SK-N-SH (cell line): ENCODE measurements at places on chromosomes 16 and 17.
A peak's percentile ranks its signal among the peaks of the same experiment; 100 is the strongest.

GRCh38 chr17:28567604-28568003 is 3.7 kb downstream of the PIGS start:
- DNase-seq = no peak

DNA sequence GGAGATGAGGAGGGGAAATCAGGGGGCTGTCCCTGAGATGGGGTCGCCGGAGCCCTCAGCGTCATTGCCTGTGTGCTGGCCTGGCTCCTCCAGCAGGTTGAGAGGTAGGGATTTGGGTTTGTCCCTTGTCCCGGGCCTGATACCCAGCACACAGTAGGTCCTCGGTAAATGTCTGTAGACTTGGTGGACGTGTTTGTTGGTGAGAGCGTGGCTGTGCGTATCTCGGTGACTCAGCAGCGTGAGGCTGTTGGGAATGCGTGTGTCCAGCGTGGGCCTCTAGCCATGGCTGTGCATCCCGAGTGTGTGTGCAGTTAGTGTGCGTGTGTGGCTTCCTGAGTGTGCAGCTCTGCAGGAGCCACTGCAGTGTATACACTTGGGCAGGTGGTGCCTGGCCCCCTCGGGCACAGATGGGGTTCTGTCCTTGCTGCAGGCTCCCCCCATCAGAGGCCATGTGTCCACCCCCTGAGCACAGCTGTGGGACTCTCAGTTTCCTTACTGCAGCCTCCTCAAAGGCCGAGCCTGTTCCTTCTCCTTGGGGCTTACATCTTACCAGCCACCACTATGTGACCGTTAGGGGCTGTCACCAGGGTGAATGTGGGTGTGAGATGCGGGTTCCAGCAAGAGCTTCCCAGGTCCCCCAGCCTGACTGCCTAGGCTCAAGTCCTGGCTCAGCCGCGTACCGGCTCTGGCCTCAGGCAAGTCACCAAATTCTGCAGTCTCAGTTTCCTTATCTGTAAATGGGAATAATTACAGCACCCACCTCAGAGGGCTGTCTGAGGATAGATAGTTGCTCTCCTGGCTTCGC is 5.7 kb downstream of the NECAB2 start:
- DNase-seq = no peak

GRCh38 chr17:29109477-29110371 is 66.8 kb downstream of the PIPOX start:
- no peak for DNase-seq

DNA sequence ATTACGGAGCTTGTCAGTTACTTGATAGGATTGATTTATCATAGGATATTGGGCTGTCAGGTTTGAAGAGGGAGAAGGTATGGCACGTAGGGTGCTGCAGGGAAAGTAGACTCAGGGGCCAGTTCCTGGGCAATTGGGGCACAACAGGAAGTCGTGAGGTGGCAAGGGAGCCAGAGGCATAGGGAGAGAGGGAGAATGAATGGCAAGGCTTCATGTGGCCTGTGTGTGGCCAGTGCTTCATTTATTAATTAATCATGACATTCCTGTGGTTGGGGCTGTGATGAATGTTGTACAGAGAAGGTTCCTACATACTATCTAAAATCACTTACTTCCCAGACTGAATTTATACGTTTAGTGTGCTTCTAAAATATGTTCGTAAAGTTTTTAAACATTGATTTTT is 19.3 kb downstream of the MFSD11 start:
- no peak for DNase-seq

DNA sequence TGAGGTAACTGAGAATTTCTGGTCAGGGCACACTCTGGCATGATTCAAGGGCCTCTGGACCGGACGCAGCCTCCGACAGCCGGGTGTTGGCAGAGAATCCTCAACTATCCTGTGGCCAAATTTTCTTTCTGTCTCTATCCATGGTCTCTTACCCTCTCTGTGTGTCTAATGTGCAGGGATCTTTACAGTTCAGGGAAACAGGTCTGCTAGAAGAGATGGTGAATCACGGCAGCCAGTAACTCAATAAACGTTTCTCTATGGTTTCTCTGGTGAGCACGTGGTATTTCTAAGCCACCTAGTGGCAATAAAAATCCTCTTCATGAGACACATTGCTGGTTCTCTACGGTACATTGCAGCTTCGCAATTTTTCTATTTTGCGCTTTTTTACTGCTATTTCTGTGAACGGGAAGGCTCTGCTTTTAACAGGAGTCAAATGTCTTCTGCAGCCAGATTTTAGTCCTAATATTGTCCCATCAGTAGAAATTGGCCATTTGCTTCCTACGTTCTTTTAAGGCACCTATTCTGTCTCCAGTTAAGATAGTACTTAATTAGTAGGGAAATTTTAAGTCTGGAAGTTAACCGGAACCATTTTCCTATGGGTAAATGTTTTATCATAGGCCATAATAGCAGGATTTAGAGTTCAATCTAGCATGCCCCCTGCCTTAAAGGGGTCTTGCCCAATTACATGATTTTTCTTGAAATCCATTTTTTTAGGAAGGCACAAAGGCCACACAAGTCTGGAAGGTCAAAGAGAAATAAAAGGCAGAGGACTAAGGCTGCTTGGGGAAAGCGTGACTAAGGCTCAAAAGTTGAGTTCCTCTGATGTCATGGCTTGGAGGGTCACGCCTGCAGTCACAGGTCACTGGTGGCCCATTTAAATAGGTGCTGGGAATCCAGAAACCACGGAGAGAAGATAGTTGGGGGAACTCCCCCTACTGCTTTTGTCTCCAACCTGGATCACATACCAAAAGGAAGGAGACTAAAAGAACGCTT is 31.5 kb downstream of the QPRT start:
- DNase-seq = peak; percentile 61

DNA sequence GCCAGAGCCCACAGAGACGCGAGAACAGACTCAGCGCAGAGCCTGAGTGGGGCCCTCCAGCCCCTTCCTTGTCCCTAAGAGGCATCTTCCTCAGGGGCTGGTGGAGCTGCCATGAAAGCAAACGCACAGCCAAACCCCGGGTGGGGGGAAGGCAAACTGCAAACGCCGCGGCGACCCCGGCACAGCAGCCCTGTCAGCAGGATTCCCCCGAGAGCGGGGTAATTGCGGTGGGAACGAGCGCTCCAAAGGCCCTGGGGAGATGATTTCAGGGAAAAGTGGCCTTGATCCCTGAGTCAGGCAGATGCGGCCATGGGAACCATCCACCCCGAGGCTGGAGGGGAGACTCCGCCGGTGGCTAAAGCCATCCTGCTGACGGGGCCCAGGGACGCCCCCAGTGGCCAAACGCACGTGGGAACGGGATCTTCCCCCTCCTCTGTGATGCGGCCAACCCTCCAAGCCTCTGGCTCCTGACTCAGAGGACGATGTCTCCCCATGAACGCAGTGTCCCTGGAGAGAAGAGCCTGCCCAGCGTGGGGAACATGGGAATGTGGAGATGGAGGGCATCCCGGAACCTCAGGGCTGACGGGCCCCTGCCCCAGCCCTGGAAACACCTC is 25.1 kb downstream of the SLC7A5 start:
- no peak for DNase-seq

DNA sequence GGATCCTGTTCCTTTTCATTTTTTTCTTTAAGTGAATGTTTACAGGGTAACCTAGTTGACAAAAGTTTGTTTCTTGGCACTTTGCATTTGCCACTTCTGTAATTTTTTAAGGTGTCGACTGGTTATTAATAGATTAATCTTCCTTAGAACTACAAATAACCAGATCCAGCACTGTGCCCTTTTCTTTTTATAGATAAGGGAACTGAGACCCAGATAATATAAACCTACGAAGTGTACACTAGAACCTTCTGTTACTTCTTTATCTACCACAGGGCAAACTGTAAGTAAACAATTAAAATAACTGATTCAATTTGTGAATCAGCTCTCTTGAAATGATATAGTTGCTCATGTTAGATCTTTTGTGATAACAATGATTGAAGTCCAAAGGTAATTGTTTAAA is 55.4 kb downstream of the NLK start:
- no peak for DNase-seq

- DNase-seq = no peak
These were observed 2.0 kb downstream of the C16orf86 start for GRCh38 chr16:67668495-67669157.

DNA sequence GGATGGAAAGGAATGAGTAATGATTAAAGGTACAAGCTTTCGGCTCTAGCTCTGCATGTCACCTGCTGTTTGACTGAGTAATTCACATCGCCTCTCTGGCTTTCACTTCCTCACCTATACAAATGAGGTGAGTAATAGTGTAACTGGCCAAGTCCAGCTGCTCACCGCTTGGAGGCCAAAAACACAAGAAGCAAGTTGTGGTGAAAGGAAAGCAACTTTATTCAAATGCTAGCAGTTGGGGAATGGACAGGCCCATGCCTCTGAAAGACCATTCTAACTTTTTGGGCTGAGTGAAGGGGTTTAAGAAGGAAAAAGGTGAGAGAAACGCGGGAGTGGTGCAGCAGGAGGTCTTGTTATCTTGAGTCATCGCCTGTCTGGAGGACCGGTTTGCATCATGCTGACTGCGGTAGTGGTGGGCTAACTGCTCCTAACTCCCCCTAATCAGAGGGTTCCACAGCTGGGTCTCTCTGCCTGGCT is 45.7 kb upstream of the CSNK2A2 start:
- no peak for DNase-seq

DNA sequence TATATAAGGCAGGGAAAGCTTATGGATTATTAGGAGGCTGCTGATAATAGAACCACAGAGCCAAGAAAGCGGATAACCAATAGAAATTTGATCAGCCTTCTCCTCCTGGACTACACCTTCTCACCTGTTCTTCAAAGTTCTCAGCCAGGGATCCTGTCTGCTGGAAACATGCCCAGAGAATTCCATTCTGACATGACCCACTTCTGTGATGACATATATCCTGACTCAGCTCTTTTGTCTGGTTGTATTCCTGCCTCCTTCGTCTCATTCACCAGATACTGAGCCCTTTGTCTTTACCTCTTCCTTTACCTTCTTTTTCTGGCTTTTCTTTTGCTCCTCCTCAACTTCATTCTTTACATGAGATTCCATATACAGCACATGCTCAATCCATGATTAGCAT is 576.1 kb downstream of the CDH11 start:
- no peak for DNase-seq

DNA sequence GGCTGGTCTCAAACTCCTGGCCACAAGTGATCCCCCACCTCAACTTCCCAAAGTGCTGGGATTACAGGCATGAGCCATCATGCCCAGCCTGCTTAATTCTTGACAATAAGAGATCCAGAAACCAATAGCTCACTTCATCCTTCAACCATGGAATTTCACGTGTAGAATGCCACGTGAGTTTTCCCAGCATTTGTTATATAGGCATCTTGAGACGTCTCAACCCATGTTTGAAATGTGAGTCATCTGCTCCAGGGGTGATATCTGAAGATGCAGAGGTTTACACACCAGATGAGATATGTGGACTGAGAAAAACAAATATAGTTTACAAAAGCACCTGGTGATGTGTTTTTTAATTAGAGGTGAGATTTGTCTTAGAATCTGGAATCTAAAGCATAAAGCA is 7.1 kb downstream of the TEKT3 start:
- DNase-seq = no peak

DNA sequence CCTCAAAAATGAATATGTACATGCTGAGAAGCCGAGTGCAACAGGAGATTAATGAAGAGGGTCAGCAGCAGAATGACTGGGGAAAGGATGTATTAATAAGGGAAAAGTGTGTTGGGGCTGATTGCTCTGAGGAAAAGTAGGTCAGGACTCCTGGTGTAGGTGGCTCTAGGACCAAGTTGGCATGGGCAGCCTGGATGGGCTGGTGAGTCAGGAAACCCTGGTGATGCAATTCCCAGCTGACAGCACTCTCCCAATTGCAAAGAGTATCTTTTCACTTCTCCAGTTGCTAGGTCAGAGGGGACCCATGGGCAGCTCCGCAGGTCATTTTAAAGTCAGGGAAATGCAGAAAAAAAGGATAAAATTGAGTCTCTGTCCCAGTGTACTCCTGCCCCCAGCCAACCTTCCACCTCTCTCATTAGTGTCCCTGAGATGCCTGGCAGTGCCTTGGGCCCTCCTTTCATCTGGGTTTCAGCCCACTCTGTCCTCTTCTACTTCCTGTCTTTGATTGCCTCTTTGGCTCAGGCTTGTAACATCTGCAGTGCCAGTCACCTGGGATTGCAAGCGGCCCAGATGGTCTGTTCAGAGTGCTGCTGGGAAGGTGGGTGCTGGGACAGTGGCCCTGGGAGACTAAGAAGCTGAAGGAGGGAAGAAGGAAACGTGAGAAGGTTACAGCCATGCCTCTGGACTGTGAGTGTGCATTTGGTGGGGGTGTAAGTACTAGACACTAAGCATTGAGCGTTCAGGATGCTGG is 2177.2 kb downstream of the TP53TG3F start:
- no peak for DNase-seq

- peak; percentile 89 for DNase-seq
These were observed at the start of gene KDM6B for GRCh38 chr17:7833795-7834541. TSS of gene KDM6B (plus strand) at chr17:7834217. CDS start at chr17:7845555, 11,338 bp downstream.

DNA sequence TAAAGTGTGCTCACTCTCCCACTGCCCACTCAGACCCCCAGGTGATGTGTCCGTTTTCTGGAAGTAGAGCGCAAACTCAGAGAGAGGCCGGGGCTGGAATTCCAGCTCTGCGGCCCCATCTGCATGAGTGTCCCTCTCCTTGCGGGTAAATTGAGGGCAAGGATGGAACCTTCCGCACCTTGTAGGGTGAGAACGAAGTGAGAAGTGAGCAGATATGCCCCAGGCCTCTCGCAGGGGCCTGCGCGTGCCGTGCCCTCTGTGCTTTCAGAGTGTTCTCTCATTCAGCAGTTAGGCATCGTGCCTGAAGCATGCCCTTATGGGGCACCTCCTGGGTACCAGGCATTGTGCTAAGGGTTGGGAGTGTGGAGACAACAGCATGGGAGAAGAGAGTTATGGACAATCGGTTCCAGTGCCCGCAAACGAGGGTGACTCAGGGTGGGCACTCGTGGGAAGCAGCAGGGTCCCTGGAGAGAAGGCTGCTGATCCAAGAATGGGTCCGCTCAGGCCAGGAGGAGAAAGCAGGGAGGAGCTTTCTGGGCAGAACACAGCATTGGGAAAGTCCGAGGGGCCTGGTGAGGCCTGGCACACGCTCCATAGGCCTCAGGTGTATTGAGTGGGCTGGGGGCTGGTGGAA is 23.8 kb downstream of the CMIP start:
- no peak for DNase-seq

- DNase-seq = peak; percentile 48
These were observed 1.0 kb downstream of the WSB1 start for GRCh38 chr17:27294689-27295630.

GRCh38 chr16:58366247-58367031 is 25.8 kb upstream of the GINS3 start:
- no peak for DNase-seq

GRCh38 chr17:57130708-57131461 is 45.8 kb downstream of the AKAP1 start:
- DNase-seq = peak; percentile 98

GRCh38 chr17:75723171-75723930 is 2.1 kb downstream of the ITGB4 start:
- DNase-seq = no peak

GRCh38 chr16:86573646-86574508 is 4.5 kb upstream of the FOXL1 start:
- DNase-seq = no peak
